ENCODE measurements at places on chromosomes 7 and 10.
A peak's percentile ranks its signal among the peaks of the same experiment; 100 is the strongest.

DNA sequence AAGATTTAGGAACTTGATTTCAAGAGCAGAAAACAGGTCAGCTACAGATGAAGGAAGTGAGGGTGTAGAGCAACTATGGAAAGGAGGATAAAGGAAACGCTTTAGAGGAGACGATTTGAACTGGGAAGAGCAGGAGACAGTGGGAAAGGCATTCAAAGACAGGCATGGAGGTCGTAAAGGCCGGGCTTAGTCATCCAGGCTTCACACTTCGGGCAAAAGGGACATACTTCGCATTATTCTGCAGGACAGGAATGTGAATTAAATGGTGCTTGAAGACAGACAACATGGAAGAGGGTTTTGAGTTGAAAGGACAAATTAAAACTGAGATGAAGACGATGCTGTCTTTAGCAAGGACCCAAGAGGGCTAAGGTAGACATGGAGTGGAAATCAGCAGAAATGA, 8.1 kb downstream of the FAM171A1 start:
- no peak for DNase-seq

- no peak for DNase-seq
These were observed 8.6 kb upstream of the ELFN1 start for GRCh38 chr7:1661461-1661860.

GRCh38 chr7:45920502-45921380, at the start of gene IGFBP3:
Gene IGFBP3, minus strand, starts transcription at chr7:45921272. Its CDS starts 132 bp downstream, at chr7:45921140.
- DNase-seq = peak; percentile 72

GRCh38 chr7:40697653-40698052, 562.8 kb downstream of the SUGCT start:
- DNase-seq = no peak

DNA sequence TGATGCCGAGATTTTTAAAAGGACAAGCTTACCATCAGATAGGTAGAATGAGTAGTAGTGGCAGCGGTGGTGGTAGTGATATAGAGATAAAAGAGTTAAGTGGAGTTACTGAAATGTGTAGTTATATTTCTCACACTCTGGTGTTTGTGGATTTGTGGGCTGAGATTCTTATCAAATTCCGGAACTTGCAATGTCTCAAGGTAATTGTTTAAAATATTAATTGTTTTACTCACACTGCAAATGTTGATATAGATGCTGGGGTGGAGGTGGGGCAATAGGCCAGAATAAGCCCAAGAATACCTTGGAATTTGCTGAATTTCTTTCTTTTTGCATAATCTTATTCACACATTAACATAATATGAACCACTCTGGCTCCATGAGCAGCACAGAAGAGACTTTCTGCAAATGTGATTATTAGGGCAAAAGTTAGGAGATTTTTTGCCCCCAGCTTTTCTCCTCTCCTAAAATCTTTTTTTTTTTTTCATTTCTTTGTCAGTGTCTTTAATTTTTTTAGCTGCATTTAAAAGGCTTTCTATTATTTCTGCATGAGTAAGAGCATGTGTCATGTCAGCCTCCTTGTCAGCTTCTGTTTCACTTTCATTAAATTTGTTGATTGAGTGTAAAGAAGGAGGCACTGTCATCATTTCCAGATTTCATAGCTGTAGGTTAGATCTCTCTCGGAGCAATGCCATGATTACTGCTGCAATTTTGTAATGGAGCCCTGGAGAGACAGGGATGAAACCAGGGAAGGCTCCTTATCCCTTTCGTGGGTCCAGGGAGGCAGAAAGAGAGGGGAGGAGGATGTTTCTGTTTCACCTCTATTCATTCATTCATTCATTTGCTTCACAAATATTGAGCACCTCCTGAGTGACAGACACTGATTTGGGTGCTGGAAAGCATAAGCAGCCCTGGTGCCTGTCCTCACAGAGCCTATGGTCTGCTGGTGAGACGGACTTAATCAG, 13.1 kb upstream of the SGMS1 start:
- DNase-seq = no peak

- DNase-seq = no peak
These were observed 12.8 kb downstream of the ZC3HAV1L start for GRCh38 chr7:139023076-139023475.

All from ascending aorta (tissue), 2 donors.